ENCODE measurements at places on chromosomes 2 and 18.

DNA sequence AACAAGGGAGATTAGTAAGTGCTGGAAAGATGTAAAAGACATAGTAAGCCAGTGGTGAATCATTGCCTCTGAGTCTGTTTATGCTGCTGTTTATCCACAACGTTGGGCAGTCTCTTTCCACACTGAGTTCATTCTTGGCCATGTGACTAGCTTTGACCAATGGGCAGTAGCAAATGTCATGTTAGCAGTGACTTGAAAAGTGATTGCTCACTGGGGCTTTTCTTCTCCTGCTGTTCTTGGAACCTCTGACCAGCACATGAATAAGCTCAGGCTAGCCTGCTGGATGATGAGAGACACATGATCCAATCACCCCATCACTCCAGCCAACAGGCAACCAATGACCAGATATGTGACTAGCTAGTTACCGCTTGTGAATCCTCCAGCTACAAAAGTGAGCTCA, 360.4 kb downstream of the SLC4A3 start:
- DNase-seq, result no peak

- no peak for DNase-seq
These were observed 423.7 kb downstream of the METTL4 start for GRCh38 chr18:2147476-2148230.

DNA sequence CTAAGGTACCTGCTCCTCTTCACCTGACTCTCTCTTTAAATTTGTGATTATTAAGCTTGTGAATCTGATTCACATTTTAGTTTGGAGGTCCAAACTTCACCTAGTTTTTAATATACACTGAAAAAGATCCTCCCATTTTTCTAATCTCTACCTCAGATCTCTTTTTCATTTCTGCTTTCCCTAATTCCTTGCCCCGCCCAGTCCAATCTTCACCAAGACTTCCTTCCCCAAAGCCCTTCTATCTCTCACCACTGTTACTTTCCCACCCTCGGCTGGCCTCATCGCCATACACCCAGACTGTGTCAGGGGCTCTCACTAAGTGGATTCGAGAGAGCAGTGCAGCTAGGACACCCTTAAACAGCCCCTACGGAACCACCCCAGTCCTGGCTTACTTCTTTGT, 40.0 kb downstream of the LBH start:
- no peak for DNase-seq

GRCh38 chr2:68747900-68748299, 13.3 kb downstream of the ARHGAP25 start:
- DNase-seq, result no peak

- no peak for DNase-seq
These were observed 304.7 kb downstream of the TCF4 start for GRCh38 chr18:55283309-55283708.

DNA sequence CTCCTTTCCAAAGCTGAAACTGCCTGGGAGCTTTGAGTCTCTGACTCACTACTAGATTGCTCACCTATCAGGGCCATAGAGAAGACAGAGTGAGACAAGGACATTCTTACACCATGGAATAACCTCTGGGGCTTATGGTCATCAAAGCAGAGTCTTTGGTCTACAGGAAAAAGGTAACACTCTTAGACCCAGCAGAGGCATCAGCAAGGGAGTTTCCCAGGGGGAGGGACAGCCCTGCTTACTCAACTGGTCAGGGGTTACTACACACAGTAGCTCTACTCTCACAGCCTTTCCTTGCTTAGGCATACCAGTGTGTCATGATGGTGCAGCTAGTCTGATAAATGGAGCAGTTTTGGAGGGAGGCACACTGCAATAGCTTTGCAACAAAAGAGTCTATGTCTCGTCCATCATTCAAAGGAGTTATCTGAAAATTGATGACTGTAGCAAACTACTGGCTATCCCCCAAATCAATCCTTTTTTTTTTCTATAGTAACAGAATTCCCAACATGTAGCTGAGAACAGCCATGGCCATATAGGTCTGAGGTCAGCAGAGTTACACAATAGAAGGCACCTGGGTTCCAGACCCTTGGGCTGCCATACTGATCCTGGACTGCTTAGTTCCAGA, 22.4 kb upstream of the CD28 start:
- DNase-seq, result no peak

GRCh38 chr2:173397539-173397938, 42.9 kb downstream of the CDCA7 start:
- no peak for DNase-seq

DNA sequence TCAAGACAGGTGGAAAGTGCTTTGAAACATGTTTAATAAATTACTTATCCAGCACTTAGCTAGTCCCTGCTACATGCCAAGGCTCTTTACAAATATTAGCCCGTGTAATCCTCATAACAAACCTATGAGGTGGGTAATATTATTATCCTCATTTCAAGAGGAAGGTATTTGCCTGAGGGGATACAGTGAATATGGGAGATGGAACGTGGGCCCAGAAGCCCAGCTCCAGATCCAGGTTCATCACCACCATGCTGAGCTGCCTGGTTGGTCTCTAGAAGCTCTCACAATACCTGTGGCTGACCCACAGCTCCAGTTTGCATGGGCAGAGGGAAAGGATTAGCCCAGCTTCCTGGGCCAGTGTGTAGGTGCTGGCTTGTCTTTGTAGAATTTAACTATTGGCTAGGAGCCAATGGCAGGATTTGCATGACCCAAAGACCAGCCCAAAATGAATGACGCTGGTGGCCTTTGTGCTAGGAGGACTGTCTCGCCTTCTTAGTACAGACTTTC, 61.6 kb upstream of the ATP8B1 start:
- DNase-seq, result no peak

- DNase-seq, result peak; percentile 88
These were observed 50.3 kb downstream of the ARL4C start for GRCh38 chr2:234446404-234447076.

DNA sequence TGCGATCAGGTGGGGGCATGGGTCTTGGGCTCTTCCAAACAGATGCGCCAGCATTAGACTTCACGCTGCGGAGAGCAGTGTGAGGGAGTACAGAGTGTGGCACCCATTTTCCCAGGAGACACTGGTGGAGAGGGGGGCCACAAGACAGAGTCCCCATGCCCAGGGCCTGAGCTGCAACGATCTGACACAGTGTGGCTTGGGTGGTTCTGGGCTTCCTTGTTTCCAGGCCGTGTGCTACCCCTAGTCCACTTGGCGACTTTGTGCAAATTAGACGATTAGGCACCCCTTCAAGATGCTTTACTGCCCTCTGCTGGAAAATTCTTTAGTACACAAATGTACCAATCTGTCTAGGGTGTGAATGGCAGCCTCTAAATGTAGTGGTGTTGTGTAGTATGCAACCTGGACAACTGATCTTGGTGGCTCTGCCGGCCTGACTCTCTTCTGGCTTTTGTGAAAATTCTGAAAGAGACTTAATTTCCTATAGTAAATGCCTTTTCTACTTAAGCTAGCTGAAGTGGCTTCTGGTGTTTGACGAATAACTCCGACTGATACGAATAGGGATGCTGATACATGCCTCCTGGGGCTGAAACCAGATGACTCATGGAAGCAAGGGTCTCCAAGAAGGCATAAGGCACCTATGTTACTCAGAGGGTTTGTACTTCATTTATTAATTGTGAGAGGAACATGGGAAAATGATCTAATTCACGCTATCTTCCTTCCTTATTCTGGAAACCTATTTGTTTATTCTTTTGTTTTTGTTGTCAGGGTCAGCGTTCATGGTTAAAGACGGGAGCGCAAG, 92.3 kb upstream of the SMAD2 start:
- peak; percentile 39 for DNase-seq

GRCh38 chr2:226121046-226121738, 678.4 kb downstream of the IRS1 start:
- no peak for DNase-seq

DNA sequence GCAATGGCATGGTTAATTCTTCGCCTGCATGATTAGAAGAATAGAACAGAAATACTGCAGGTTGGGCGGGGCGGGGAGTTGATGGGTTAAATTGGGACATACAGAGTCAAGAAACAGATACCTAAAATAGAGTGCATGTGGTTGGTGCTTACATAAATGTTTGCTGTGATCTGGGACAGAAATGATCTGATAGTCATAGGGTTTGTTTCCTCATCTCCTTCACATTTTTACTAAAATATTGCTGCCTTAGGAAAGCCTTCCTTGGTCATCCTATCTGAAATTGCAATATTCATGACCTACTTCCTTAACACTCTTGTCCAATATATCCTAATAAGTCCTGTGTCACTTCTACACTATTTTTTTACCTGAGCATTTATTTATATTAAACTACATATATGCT, 163.9 kb downstream of the TMEFF2 start:
- no peak for DNase-seq

DNA sequence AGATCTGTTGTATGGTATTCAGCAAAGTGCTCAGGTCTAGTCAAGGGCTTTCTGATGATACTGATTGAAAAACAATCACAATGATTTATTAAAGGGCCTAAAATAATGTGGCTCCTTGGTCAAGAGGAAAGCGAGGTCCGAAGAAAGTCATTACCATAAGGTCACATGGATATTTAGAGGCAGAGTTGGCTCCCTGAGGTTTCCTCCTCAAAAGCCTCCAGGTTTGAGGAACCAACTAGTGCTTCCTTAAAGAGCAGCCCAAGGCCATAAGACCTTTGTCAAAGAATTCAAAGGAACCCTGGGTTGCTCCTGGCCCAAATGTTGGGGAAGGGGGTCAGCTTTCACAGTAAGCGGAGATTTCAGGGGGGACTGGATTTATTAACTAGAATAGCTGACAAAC, 280.7 kb upstream of the ATP5MC3 start:
- no peak for DNase-seq

DNA sequence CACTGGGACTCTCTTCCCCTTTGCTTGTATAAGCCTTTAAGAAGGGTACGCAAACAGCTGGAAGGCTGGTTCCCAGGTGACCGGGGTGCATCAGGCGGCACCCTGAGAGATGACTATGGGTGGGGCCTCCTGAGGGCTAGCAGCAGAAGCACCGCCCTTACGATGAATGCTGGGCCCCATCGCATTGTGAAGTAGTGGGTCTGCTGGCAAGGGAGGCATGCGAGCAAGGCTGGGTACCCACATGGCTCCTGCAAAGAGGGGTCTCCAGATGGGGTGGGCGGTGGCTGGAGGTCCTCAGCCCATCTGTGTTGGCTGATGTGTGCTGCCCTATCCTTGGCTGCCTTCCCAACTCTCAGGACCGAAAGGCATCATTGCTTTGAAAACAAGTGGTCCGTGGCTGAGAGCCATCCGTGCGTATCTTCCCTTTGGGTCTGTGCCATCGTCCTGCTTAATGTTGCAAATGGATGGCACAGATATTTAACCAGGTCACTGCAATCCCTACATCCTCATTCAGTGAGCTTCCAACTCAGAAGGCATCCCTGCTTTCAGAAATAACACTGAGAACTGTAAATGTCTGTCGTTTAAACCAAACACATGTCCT, 83.5 kb upstream of the GPC1 start:
- no peak for DNase-seq

- DNase-seq, result peak; percentile 46
These were observed 680 bp downstream of the CTDSP1 start for GRCh38 chr2:218400167-218400929.

DNA sequence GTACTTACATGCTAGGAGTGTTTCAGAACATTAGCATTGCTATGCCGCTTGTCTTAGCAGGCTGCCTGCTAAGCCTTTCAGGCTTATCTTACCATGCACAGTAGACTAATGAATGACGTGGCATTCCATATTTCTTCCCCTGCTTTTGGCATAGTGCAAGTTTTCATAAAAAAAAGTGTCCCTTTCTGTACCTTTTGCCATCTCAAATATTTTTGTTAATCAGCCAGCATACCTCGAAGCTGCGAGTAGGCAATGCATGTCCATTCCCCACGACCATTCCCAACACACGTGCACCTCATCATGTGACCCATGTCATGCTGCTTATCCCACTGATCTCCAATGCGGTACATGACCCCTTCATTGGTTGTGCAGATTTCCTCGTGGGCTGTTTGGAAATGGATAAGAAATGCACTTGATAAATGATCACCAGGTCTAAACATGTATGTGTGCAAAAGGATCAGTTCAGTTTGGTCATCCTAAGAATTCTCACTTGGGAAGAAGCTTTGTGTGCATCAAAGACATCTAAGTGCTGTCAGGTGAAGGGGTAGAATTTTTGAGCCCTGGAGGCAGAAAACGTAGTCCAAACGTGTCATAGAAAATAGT, 13.9 kb downstream of the FN1 start:
- no peak for DNase-seq

- DNase-seq, result no peak
These were observed 3.5 kb downstream of the COPS9 start for GRCh38 chr2:240132651-240132980.

DNA sequence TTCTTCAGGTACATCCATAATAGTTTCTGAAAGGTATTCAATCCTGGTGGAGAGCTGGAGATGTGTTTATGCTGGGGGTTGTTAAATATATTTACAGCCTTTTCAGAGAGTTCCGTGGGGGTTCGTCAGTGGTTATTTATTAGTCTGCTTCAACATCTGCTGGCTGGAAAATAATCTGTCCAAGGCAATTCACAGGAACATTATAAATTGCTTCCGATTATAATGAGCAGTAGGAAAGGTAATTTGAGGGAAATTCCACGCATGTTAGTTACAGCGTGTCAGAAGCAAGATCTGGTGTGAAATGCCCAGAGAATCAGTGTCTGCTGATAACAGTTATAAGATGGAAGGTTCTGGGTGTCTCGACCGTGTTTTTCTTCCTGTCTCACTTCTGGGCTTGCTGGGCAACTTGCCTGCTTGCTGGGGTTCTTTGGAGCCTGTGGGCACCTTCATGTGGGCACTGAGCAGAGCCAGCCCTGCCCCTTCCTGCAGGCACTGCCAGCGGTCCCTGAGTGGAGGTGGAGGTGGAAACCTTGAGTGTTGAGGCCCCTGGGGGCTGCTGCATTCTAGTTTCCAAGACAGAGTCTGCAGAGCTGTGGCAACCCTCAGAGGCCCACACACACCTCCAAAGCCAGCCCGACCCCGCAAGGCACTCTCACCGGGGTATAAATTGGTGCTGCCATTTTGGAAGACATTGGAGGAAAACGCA, 185.7 kb downstream of the FAM210A start:
- peak; percentile 18 for DNase-seq

DNA sequence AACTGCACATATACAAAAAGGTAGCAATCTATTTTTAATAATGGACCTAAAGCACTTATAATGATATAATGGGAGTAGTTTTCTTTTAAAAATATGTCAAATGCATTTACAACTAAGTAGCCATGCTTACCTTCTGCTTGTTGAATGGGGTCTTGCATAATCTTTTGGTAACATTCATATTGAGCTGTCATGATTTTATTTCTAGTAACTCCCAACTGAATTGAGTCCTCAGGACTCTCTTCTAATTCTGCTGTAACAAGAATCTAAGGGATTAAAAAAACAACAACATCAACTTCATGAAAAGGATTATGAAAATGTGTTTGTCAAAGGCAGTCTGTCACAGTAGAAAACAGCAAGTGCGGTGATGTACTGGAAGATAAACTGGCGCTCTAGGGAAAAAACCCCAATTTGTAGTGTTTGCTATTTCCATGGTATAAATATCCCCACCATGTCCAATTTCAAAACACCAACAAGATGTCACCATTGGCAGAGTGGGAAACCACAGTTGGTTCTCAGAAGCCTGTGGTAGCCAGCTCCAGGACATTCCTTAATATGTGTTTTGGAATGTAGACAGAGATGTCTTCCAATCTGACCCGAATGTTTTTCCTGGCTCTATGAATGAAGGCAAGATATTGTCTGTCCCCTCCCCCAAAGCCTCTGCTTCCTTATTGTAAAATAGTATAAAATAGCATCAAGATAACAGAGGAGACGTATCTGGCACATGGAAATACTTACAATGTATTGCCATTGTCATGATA, 64.8 kb downstream of the CALCRL start:
- no peak for DNase-seq
